ENCODE measurements at places on chromosomes 12 and 14. TPM values are rescaled to one million over a fixed set of nuclear protein-coding genes. Genes with fewer than 3 reads are reported as not detected.

Gene RTN1
- not detected for total RNA-seq

Gene GALNT8
- not detected for total RNA-seq

Gene ADAMTS20
- not detected for total RNA-seq

Gene CEBPE
- total RNA-seq, result not detected
